Activated gamma-delta T cell treated with Interleukin-2 at 50 U/mL for 16 hours (primary cell): ENCODE measurements at places on chromosomes 3 and 15.

DNA sequence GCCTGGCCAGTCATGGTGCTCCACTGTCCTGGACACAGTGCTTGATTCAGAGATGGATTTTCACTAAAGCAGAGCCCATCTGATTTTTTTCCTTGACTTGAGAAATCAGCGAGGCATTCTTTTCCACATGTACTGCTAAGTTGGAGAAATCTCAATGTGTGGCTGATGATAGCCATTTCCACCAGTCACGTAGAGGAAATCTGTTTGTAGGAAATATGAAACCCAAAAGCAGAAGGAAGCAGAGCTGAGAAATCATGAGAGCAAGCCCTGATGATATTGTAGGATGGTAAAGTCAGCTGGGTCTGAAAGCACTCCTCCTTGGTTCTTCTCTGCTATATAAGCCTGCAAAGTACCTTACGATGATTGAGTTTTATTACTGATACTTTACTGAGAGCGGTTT, 1233.4 kb downstream of the ROBO2 start:
- DNase-seq: no peak

DNA sequence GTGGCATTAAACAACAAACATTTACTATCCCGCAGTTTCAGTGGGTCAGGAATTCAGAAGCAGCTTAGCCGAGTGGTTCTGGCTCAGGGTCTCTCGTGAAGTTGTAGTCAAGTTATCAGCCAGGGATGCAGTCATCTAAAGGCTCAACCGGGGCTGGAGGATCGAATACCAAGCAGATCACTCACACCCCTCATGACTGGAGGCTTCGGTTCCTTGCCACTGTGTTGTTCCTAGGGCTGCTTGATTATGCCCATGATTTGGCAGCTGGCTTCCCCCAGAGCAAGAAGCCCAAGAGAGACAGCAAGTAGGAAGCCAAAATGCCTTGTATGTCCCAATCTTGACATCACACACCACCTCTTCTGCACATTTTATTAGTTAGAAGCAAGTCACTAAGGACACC, 33.9 kb upstream of the CDCP1 start:
- no peak for DNase-seq

DNA sequence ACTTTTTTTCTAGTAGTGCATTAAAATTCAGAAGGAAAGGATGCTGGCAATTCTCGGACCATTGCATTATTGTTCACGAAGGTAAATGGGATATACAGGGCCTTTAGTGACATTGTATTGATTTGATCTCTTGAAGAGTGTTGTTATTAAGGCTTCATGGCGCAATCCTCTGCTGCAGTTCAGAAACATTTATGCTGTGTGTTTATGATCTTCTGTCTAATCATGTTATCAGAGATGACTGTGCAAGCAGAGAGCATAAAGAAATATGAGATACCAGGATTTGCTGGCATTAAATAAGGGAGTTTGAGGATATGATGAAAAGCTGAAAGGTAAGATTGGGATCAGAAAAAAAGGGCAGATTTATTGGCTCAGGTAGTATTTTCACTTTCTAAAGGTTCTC, 180.6 kb downstream of the EPHA6 start:
- DNase-seq: no peak

DNA sequence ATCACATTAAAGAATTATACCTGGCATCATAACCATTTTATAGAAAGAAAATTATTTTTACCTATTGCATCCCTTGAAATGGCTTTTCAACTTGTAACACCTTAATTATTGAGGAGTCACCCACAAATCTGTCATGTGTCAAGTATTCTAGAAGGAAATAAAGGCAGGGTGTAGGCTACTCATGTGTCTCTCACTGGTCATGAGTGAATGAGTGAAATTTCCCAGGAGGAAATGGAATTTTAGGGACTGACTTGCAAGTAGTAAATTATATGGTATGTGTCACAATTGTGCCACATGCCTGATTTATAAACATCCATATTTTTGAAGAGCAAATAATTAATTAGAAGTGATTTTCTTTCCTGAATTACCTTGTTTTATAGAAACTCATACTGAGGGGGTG, 310.5 kb upstream of the ADAMTS9 start:
- no peak for DNase-seq

GRCh38 chr3:14570864-14571263, 30.7 kb upstream of the GRIP2 start:
- no peak for DNase-seq

- DNase-seq: no peak
These were observed 53.6 kb upstream of the CGNL1 start for GRCh38 chr15:57322602-57323250.

DNA sequence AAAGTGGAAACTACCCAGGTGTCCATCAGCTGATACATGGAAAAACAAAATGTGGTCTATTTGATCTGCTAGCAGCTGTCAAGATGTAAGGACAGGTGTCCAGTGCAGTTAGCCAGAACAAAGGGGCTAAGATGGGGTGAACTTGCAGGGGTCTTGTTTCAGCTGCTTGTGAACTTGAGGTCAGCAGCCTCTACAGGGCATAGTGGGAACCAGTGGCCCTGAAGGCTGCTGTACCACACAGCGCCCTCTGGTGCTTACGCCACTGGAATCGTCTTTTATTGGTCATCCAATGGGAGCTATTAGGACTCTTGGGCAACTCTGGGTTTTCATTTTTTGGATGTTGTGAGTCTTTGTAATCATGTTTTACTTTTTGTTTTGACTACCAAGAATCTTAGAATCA, 62.2 kb upstream of the CTSH start:
- DNase-seq: no peak

- no peak for DNase-seq
These were observed 71.7 kb downstream of the DMXL2 start for GRCh38 chr15:51550841-51551240.

GRCh38 chr15:70538278-70538677, 225.1 kb downstream of the UACA start:
- no peak for DNase-seq

- DNase-seq: no peak
These were observed at the start of gene C3orf70 for GRCh38 chr3:185152410-185153170. C3orf70 (minus strand) TSS chr3:185153060; CDS start chr3:185152823, 237 bp downstream.

- DNase-seq: no peak
These were observed 173.2 kb downstream of the ALCAM start for GRCh38 chr3:105539897-105540296.

- DNase-seq: no peak
These were observed 146.5 kb upstream of the SLC6A11 start for GRCh38 chr3:10669490-10670048.

- no peak for DNase-seq
These were observed 29.3 kb downstream of the GRK7 start for GRCh38 chr3:141792495-141792894.

GRCh38 chr3:57852896-57853295, 96.8 kb downstream of the SLMAP start:
- no peak for DNase-seq

- no peak for DNase-seq
These were observed 24.3 kb downstream of the SUSD5 start for GRCh38 chr3:33194303-33194702.

- no peak for DNase-seq
These were observed 389.5 kb downstream of the LRTM1 start for GRCh38 chr3:54538346-54538745.

DNA sequence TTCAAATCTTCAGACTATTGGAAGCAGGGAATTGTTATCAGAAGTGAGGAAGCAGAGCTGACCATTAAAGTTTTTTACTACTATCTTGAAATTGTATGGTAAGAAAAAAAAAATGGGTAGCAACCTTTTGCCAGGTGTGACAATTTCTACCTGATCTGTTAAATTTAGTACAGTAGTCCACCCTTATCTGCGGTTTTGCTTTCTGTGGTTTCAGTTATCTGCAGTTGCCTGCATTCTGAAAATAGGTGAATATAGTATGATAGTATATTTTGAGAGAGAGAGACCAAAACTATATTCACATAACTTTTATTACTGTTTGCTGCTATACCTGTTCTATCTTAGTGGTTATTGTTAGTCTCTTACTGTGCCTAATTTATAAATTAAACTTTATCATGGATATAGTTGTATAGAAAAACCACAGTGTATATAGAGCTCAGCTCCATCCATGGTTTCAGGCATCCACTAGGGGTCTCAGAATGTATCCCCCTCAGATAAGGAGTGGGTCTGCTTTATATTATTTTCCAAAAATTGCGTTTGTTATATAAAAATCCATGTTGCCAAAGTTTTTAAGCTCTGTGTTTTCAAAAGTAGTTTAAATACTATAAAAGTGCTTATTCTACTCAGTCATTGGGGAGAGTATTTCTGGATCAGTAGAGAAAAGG, 69.9 kb downstream of the PTPRG start:
- no peak for DNase-seq

DNA sequence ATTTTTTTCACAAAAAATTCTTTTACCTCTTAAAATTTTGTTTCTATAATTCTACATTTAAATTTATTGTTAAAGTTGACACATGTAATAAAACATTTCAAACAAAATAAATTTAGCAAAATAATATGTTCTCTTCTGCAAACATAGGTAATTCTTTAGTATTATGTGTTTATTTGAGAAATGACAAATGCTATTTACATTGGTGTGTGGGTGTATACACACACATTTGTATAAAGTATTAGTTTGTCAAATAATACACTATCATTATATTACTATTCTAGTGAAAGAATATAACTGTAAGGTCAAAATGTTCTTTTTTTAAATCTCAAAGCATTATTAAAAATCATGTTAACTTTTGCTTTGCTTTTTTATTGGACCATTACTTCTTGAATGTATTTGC, 1370.6 kb downstream of the SI start:
- DNase-seq: no peak

DNA sequence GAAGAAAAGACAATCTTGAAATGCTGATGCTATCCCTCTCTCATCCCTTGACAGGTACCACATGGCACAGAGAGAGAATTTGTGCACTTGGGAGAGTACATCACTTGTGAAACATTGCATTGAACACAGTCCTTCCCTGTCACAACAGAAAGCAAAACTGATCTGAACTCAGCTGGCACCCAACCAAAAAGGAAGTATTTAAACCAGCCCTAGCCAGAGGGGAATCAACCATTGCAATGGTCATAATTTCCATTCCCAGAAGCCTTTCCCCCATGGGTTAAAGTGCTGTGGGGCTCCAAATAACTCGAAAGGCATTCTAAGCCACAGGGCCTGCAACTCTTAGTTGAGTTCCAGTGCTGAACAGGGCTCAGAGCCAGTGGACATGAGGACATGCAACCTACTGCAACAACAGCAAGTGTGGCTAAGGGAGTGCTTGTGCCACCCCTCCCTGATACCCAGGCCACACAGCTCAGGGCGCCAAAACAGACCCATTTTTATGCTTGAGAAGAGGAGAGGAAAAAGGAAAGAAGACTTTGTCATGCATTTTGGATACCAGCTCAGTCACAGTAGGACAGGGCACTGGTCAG, 530.8 kb upstream of the BCHE start:
- DNase-seq: no peak
